Foreskin keratinocyte (primary cell): ENCODE measurements at places on chromosomes 1 and 21. TPM values are rescaled to one million over a fixed set of nuclear protein-coding genes. Genes with fewer than 3 reads are reported as not detected.
A peak's percentile ranks its signal among the peaks of the same experiment; 100 is the strongest.

DNA sequence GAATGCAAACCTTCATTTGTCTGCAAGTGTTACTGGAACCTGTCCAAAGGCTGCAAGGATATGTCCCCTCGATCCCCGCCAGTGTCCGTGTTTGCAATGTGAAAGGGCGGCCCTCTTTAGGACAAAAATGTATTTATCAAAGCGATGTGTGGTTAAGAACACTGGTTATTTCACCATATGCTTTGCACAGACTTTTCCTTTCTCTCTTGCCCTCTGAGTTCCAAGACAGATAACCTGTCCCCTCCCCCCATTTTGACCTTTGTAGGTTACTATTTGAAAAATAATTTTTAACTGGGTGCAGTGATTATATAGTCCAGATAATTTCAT, 1.8 kb downstream of the CHRM3 start:
- no peak for DNase-seq

ATP1A4 gene
- not detected in 2 replicates for total RNA-seq

DNA sequence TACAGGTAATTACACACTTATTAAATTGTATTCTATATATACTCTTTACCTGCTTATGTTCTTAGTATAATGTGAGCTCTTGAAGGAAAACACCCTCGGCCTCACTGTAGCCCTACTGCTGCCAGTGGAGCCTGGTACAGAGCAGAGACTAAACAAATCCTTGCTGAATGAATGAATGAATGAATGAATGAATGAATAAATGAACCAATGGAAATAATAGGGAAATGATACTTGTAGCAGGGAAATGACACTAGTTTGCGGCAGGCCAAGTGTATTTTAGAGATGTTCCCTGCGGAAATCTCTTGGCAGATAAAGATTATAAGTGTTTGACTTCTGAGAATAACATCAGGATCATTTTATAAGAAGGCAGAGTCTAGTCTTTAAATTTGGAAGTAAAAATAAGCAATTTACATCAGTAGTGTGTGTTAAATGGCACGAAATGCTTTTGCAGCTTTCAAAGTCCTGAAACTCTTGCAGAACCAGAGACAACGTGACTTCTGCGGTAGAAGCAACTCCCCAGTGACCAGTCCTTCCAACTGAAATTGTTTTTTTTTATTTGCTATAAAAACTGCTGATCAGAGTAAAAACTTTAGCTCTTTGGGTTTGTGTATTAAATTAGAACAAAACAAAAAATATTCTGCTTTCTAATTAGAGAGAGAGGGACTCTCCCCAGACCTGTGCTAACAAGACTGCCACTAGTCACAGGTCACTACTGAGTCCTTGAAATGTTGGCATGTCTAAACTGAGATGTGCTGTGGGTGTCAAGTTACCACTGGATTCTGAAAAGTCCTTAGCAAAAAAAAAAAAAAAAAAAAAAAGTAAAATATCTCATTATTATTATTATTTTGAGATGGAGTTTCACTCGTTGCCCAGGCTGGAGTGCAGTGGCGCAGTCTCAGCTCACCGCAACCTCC, 199.3 kb upstream of the MAP1LC3C start:
- peak; percentile 59 for DNase-seq

GRCh38 chr1:98321191-98321590, 340.3 kb upstream of the SNX7 start:
- no peak for DNase-seq

RNU1-4 gene
- 2,556 and 4,441 TPM in 2 replicates for total RNA-seq

SYCP1 gene
- not detected in 2 replicates for total RNA-seq

CFHR2 gene
- not detected in 2 replicates for total RNA-seq

DNA sequence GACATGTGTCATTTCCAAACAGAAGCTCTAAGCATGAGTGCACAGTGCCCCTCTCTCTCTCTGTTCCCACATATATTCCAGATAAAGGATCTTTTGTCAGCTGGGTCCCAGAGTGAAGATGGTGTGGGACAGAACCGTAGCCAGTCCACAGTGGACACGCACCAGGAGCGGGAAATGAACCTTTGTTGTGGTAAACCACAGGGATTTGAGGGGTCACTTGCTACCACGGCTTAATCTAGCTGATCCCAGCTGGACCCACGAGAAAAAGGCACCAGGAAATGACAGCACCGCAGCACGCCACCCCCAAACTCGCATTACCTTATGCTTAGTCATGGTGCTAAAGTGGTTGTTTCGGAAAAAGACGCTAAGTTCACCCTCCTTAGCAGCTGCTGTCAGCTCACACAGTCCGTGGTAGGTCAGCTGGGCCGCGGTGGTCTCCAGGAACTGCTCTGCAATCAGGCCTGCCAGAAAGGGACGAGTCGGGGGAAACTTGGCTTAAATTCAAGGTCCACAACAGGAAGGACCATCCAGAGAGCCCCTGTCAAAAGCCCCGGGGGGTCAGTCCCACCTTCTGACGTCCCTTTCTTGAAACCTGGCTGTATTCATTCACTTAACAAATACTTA, 7.5 kb downstream of the MINDY1 start:
- DNase-seq = no peak
